D721Med (cell line): ENCODE measurements at places on chromosomes 2 and 18.

DNA sequence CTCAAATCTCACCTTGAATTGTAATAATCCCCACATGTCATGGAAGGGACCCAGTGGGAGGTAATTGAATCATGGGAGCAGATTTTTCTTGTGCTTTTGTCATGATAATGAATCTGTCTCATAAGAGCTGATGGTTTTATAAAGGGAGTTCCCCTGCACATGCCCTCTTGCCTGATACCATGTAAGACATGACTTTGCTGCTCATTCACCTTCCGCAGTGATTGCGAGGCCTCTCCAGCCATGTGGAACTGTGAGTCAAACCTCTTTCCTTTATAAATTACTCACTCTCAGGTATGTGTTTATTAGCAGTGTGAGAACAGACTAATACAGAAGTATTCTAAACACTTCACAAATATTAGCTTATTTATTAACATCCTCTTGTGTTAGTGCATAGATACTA is 516.7 kb downstream of the LRRTM4 start:
- DNase-seq: no peak

GRCh38 chr2:105454801-105455485 is 56.1 kb upstream of the FHL2 start:
- DNase-seq: no peak

DNA sequence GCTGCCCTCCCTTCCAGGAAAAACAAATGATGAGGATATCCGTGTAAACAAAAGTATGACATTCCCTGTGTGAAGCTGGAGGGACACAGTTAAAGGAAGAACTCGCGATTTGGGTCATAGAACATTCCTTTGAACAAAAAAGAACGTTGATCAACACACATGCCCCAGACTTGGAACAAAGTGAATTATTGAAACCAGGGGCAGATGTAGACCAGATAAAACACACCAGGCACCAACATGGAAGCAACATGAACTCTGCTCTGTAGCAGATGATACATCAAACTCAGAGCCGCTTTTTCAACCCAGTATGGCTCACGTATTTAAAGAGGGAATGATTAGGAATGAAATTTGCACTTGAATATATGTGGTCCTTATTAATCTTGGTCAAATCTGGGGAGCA is 206.5 kb downstream of the TMEM182 start:
- DNase-seq: no peak

GRCh38 chr18:59814891-59815290 is 84.9 kb upstream of the PMAIP1 start:
- no peak for DNase-seq

- no peak for DNase-seq
Measured at GRCh38 chr18:74990563-74991081, 218.3 kb downstream of the PTGR3 start.

GRCh38 chr2:101063352-101064124 is 61.4 kb downstream of the RPL31 start:
- no peak for DNase-seq

GRCh38 chr18:69002233-69002632 is 204.4 kb downstream of the CCDC102B start:
- no peak for DNase-seq

- DNase-seq: no peak
Measured at GRCh38 chr2:95316466-95317122, 19.4 kb downstream of the KCNIP3 start.

GRCh38 chr2:6297238-6297637 is 568.5 kb downstream of the CMPK2 start:
- no peak for DNase-seq

GRCh38 chr2:214088536-214088935 is 322.3 kb upstream of the VWC2L start:
- no peak for DNase-seq
